ENCODE measurements at places on chromosomes 16 and 17.

- no peak for DNase-seq
- H3K4me1 ChIP-seq = peaks cover 53% of the 10 kb centered on the region
- H3K27me3 ChIP-seq = no peaks in the 10 kb centered on the region
- H3K36me3 ChIP-seq = no peaks in the 10 kb centered on the region
Observed at GRCh38 chr17:40615068-40615840, 32.4 kb downstream of the SMARCE1 start.

GRCh38 chr16:87382023-87382785 is 1.4 kb downstream of the FBXO31 start:
- H3K27me3 ChIP-seq = peaks cover 2% of the 10 kb centered on the region
- peaks cover 10% of the 10 kb centered on the region for H3K36me3 ChIP-seq
- DNase-seq = no peak
- H3K27ac ChIP-seq = peak overlapping the region; percentile 90

GRCh38 chr16:2819179-2819938 is 2.3 kb downstream of the PRSS21 start:
- no peaks in the 10 kb centered on the region for H3K36me3 ChIP-seq
- no peak overlapping the region for H3K4me3 ChIP-seq
- H3K4me1 ChIP-seq = no peaks in the 10 kb centered on the region
- DNase-seq = no peak
- H3K27me3 ChIP-seq = no peaks in the 10 kb centered on the region

DNA sequence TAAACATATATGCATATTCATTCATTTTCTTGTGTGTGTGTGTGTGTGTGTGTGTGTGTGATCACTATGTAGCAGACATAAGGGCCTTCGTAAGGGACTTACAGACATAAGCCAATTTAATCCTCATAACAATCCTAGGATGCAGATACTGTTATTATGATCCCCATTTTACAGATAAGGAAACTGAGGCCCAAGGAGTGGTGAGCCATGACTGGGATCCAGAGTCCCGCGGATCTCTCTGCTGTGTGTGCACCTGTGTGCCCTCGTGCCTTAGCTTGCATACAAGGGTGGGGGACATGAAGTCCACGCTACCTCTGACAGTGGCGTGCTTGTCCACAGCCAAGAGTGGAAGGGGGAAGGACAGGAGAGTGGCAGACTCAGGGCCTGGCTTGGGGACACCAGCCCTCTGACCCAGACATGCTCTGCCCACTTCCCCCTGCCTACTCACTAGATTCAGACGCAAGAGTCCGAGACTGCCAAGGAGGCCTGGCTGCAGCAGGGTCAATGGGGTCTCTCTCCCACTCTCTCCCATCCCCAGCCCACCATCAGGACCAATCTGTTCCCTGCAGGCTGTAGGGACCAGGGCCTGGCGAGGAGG is 9.8 kb upstream of the SMTNL2 start:
- no peaks in the 10 kb centered on the region for H3K36me3 ChIP-seq
- H3K4me1 ChIP-seq = peaks cover 13% of the 10 kb centered on the region
- no peak overlapping the region for H3K27ac ChIP-seq
- H3K4me3 ChIP-seq = no peak overlapping the region
- DNase-seq = no peak

GRCh38 chr16:55044201-55044975 is 113.7 kb downstream of the IRX5 start:
- no peak for DNase-seq
- H3K4me1 ChIP-seq = no peaks in the 10 kb centered on the region
- H3K4me3 ChIP-seq = no peak overlapping the region
- H3K27me3 ChIP-seq = no peaks in the 10 kb centered on the region

- H3K27ac ChIP-seq = peak overlapping the region; percentile 92
- peaks cover 2% of the 10 kb centered on the region for H3K36me3 ChIP-seq
- H3K4me3 ChIP-seq = peak overlapping the region; percentile 96
- no peaks in the 10 kb centered on the region for H3K27me3 ChIP-seq
- peaks cover 22% of the 10 kb centered on the region for H3K4me1 ChIP-seq
Observed at GRCh38 chr17:2335726-2336214, 487 bp downstream of the TSR1 start.

DNA sequence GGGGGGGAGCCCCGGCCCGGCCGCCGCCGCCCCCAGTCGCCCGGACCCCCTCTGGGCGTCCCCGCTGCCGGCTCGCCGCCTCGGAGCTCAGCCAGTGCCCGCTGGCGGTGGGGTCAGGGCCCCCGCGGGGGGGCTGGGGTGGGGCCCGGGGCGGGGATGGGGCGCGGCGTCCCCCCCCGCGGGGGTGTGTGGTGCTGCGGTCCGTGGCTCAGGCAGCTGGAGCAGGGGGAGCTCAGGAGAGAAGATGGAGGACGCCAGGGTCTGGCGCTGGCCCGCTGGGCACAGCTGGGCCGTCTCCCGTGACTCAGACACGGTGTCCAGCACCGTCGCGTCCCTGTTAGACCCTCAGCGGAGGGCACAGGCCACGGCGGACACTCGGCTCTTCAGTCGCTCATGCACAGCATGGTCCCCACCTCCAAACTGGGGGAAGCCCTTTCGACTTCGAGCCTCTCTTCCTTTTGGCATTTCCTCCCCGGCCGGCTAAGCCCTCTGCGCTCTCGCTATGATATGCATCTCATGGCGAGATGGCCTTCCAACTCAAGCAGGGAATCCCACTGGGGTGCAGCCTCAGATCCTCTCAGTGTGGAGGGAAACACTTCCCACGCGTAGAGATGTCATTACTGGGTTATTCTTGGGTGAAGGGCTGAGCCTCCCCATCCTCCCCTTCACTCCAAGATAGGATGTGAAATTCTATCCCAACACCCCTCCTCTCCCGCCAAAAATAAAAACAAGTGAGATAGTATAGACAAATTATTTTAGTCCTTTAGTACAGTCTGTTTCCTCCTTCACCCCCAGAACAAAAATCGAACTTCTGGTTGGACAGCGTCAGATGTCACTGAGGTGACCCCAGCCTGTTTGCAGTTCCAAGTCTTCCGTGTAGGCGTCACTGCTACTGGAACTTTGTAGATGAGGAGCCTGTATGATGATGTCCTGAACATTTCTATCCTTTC is 522 bp upstream of the VEZF1 start:
- H3K4me3 ChIP-seq = peak overlapping the region; percentile 95
- peaks cover 55% of the 10 kb centered on the region for H3K4me1 ChIP-seq

DNA sequence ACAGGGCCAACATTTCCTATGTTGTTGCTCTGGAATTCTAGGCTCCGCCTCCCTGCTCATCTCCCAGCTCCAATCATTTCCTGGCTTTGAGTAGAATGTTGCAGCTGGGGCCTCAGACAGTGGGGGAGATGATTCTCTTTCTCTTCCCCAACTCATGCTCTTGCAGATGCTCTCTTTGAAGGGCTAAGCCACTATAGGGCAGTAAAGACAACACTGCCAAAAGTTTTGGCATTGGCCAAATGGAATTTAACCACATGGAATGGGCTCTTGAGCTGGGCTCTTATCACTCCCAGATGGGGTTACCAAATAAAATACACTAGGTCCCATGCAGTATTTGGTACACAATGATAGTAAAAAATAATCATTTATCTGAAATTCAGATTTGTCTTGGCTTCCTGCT is 19.6 kb upstream of the EFCAB13 start:
- peaks cover 29% of the 10 kb centered on the region for H3K4me1 ChIP-seq
- DNase-seq = no peak
- H3K4me3 ChIP-seq = no peak overlapping the region
- H3K27me3 ChIP-seq = no peaks in the 10 kb centered on the region

GRCh38 chr16:46882304-46882939 is 1.7 kb upstream of the GPT2 start:
- H3K27me3 ChIP-seq = peaks cover 21% of the 10 kb centered on the region
- peak overlapping the region; percentile 30 for H3K4me3 ChIP-seq
- no peaks in the 10 kb centered on the region for H3K36me3 ChIP-seq
- DNase-seq = no peak
- peaks cover 17% of the 10 kb centered on the region for H3K4me1 ChIP-seq

DNA sequence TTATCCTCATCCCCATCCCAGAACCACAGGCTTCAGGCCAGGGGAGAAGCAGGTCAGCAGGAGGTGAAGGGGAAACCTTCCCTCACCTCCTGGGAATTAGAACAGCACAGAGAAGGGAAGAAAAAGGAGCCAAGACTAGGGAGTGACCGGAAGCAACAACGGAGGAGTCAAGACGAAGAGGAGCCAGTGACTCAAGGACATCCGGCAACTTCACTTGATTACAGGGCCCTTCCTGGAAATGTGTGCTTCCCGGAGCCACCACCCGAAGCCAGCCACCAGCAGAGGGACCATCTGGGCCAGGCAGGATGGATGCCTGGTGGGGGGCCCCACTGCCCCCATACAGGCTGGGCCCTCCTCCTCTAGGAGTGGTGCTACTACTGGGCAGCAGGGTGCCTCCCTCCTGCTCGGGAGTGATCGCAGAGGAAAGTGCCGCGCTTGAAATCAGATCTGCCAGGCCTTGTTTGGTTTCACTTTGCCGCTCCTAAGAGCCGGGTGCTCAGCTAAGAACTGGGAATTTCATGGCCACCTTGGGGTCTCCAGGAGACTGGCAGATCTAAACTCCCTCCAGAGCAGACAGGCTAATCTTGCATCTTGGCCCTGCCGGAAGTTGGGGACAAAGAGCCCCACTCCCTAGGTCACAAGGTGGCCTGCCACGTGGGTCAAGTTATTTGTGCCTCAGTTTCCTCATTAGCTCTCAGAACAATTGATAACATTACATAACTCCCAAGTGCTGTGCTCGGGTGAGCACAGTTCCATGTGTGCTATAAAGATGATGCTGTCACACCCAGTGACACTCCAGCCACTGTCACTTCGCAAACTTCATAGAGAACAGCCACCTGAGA is 6.6 kb downstream of the CDC42EP4 start:
- peaks cover 2% of the 10 kb centered on the region for H3K27me3 ChIP-seq
- H3K36me3 ChIP-seq = no peaks in the 10 kb centered on the region
- DNase-seq = no peak
- H3K4me3 ChIP-seq = no peak overlapping the region
- H3K27ac ChIP-seq = peak overlapping the region; percentile 26

GRCh38 chr16:81817789-81818567 is 38.9 kb downstream of the PLCG2 start:
- no peaks in the 10 kb centered on the region for H3K36me3 ChIP-seq
- no peak for DNase-seq
- peak overlapping the region; percentile 28 for H3K27ac ChIP-seq
- no peak overlapping the region for H3K4me3 ChIP-seq

GRCh38 chr16:58658796-58659211 is 25.8 kb downstream of the SLC38A7 start:
- H3K27me3 ChIP-seq = peaks cover 3% of the 10 kb centered on the region
- no peaks in the 10 kb centered on the region for H3K4me1 ChIP-seq
- no peak overlapping the region for H3K27ac ChIP-seq
- no peak overlapping the region for H3K4me3 ChIP-seq

GRCh38 chr17:58999500-58999899 is 107.2 kb downstream of the TRIM37 start:
- peaks cover 14% of the 10 kb centered on the region for H3K4me1 ChIP-seq
- H3K36me3 ChIP-seq = peaks cover 28% of the 10 kb centered on the region
- H3K27ac ChIP-seq = peak overlapping the region; percentile 31
- DNase-seq = no peak
- no peaks in the 10 kb centered on the region for H3K27me3 ChIP-seq

- H3K27ac ChIP-seq = no peak overlapping the region
- no peak overlapping the region for H3K4me3 ChIP-seq
- H3K36me3 ChIP-seq = no peaks in the 10 kb centered on the region
- no peak for DNase-seq
- peaks cover 16% of the 10 kb centered on the region for H3K4me1 ChIP-seq
- H3K27me3 ChIP-seq = peaks cover 9% of the 10 kb centered on the region
Observed at GRCh38 chr17:32878211-32878610, 1.3 kb upstream of the MYO1D start.

GRCh38 chr16:56047307-56048234 is 143.7 kb upstream of the GNAO1 start:
- no peak overlapping the region for H3K4me3 ChIP-seq
- H3K27me3 ChIP-seq = no peaks in the 10 kb centered on the region
- no peak overlapping the region for H3K27ac ChIP-seq
- no peaks in the 10 kb centered on the region for H3K36me3 ChIP-seq
- DNase-seq = no peak

- no peak overlapping the region for H3K27ac ChIP-seq
- H3K4me3 ChIP-seq = no peak overlapping the region
- H3K36me3 ChIP-seq = no peaks in the 10 kb centered on the region
- H3K27me3 ChIP-seq = no peaks in the 10 kb centered on the region
- H3K4me1 ChIP-seq = no peaks in the 10 kb centered on the region
Observed at GRCh38 chr17:71937914-71938313, 182.9 kb upstream of the SOX9 start.

DNA sequence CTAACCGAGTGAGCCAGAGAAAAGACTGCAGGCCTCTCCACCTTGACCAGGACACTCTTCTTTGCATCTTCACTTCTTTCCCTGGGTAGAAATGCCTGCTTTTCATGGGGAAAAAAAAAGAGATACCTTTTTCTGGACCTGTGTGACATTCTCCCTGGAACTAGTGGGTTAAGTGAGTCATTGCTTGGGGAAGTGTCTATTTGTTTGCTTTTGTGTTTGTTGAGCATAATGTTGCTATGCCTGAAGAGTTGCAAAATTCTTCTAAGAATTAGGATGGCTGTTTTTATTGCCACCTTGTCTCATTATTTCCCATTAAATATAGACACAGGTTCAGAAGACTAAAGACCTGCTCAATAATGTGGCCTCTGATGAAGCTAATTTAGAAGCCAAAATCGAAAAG is 18.8 kb downstream of the CLUAP1 start:
- H3K36me3 ChIP-seq = peaks cover 43% of the 10 kb centered on the region
- no peak for DNase-seq
- no peak overlapping the region for H3K27ac ChIP-seq
- no peak overlapping the region for H3K4me3 ChIP-seq
- no peaks in the 10 kb centered on the region for H3K27me3 ChIP-seq

DNA sequence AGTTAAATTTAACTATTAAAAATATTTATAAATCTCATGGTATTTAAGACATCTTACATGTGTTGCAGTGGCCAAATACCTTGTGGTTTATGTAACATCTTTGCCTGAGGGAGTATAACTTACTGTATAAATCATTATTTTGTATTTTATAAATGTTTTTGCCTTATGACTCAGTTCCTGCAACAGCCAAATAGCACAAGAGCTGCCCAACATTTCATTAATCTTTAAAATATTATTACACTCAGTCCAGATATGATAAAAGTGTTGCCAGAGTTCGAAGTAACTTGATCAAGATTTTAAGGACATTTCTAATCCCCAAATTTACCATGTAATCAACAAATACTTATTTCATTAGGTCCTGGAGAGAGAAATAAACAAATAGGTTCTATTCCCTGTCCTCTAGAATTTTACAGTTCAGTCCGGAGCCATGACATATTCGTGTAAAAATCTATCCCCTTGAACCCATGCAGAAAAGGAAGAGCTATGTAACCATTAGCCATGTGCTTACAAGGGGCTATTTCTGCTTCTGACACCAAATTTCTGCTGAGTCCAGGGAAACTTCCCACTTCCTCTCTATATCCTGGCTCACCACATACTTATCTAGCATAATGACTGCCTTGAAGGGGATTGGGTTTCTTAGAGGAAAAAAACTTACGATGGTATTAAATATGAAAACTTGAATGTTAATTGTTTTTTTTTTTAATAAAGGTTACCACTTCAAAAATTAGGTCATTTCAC is 44.0 kb downstream of the IRX6 start:
- no peak overlapping the region for H3K27ac ChIP-seq
- peaks cover 2% of the 10 kb centered on the region for H3K4me1 ChIP-seq
- H3K27me3 ChIP-seq = peaks cover 44% of the 10 kb centered on the region
- H3K4me3 ChIP-seq = no peak overlapping the region

GRCh38 chr17:40696651-40697072 is 6.9 kb downstream of the KRT24 start:
- H3K27me3 ChIP-seq = peaks cover 47% of the 10 kb centered on the region
- no peak overlapping the region for H3K4me3 ChIP-seq
- H3K36me3 ChIP-seq = no peaks in the 10 kb centered on the region
- DNase-seq = no peak

- peaks cover 38% of the 10 kb centered on the region for H3K4me1 ChIP-seq
- no peak overlapping the region for H3K27ac ChIP-seq
- H3K4me3 ChIP-seq = no peak overlapping the region
- DNase-seq = no peak
- H3K36me3 ChIP-seq = no peaks in the 10 kb centered on the region
Observed at GRCh38 chr16:57613514-57613913, 14.9 kb upstream of the ADGRG1 start.

Data from T-helper 2 cell treated with Interferon-gamma antibody and Interleukin-4, amounts not matched to agents 5 μg/mL and 100 μg/mL, for 36 hours (primary cell).